Stimulated activated CD4-positive, alpha-beta T cell treated with anti-CD3 and anti-CD28 coated beads, Interleukin-15, amount 100 ng/mL, for 1 hour (primary cell): ENCODE measurements at places on chromosomes 5 and 9.

GRCh38 chr5:145960848-145961600 is 24.6 kb downstream of the SH3RF2 start:
- DNase-seq = no peak

DNA sequence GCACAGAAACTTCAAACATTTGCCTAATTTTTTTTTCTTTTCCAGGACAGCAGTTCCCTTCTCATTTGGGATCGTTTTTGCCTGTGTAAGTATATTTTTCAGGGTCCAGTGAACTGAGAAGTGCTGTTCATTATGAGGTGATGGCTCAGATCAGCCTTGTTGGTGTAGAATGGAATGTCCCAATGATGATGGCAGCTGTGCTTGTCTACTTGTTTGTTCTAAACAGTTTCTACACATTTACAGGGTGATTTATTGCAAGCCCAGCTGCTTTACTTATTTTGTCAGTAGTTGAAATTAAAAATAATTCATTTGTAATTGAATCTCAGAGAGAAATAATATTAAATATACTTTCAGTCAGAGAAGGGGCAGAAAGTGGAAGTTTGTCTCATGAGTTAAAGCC is 337.6 kb upstream of the SEMA6A start:
- no peak for DNase-seq

DNA sequence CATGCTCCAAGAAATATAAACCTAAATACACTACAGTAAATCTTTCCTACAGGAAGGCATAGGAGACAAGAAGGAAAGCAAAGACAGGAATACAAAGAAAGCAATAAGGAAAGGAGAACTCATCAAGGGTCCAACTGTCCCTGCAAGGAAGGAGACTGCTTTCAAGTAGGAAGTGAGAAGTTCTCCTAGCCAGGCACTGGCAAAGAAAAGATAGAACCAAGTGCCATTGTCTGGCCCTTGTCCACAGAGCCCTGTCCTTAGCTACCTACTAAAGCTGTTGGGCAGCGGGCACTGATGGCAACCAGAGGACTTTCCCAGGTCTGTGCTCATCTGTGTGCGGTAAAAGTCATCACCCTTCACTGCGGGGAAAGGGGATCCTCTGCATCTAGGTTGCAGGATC is 108.2 kb downstream of the KLHL3 start:
- DNase-seq = no peak

DNA sequence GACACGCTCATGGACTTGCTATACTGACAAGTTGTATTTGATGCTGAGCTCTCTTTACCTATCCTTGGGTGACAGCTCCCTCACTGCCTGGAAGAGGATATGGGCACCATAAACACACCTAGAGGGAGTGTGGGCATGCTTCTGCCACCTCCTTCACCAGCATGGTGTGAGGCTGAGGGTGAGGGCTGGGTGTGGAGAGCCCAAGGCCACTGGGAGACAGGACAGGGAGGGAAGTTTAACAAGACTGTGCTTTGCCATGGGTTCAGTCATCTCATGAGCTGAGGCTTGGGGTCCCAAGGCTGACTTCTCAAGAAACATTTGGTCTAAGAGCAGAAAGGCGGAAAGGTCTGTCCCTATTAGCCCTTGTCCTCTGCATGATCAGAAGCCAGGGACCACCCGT is 93.6 kb upstream of the ANKRD55 start:
- no peak for DNase-seq

GRCh38 chr9:129012343-129012742 is 15.8 kb downstream of the SH3GLB2 start:
- no peak for DNase-seq
